Neural cell (in vitro differentiated cells): ENCODE measurements at places on chromosomes 5 and 9. TPM values are rescaled to one million over a fixed set of nuclear protein-coding genes. Genes with fewer than 3 reads are reported as not detected.

PCDH12 gene
- not detected in 2 replicates for polyA plus RNA-seq

ANKRD18A gene
- polyA plus RNA-seq: 0.45 TPM in 1 of 2 replicates, not detected in the other

TICAM2 gene
- not detected in 2 replicates for polyA plus RNA-seq

RUSC2 gene
- polyA plus RNA-seq: 46.4 and 59.3 TPM in 2 replicates

REXO4 gene
- polyA plus RNA-seq: 15.0 and 16.1 TPM in 2 replicates

PTPRD gene
- 143 and 153 TPM in 2 replicates for polyA plus RNA-seq

PCDHGC4 gene
- polyA plus RNA-seq: 4.3 and 6.4 TPM in 2 replicates

AK8 gene
- polyA plus RNA-seq: 0.71 and 1.2 TPM in 2 replicates

PTGER4 gene
- polyA plus RNA-seq: 6.2 and 12.0 TPM in 2 replicates

SPINK7 gene
- polyA plus RNA-seq: not detected in 2 replicates

LCN2 gene
- polyA plus RNA-seq: not detected in 2 replicates

CRAT gene
- polyA plus RNA-seq: 14.3 and 21.2 TPM in 2 replicates
